Activated T-helper 1 cell treated with anti-CD3 and anti-CD28 coated beads, Interleukin-12 subunit alpha, Interleukin-12 subunit beta, Interleukin-2, Interleukin-4 antibody, amounts not matched to agents 30 ng/mL and 10 ng/mL and 1 ng/mL, durations not matched to agents 14 hours and 24 hours and 36 hours (primary cell): ENCODE measurements at places on chromosomes 1 and 21.

- peak; percentile 45 for DNase-seq
Observed at GRCh38 chr1:244074559-244075171, 23.6 kb downstream of the ZBTB18 start.

GRCh38 chr1:212153635-212154034, 118.1 kb downstream of the DTL start:
- DNase-seq, result no peak

DNA sequence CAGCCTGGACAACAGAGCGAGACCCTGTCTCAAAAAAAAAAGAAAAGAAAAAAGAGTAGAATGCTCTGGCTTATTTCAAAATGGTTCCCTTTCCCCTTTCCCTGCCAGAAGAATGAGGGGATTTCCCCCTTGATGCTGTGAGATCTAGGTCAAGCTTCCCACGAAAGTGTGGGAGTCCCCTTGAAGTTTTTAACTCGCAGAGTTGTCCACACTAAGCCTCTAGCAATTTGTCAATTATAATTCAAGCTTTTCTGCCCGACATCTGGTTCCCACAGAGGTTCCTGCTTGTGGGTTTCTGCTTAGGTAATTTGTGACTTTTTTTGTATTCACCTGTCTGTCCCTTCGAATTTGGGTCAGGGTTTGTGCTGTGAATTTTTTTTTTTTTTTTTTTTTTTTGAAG, 62.8 kb downstream of the ZFYVE9 start:
- no peak for DNase-seq

DNA sequence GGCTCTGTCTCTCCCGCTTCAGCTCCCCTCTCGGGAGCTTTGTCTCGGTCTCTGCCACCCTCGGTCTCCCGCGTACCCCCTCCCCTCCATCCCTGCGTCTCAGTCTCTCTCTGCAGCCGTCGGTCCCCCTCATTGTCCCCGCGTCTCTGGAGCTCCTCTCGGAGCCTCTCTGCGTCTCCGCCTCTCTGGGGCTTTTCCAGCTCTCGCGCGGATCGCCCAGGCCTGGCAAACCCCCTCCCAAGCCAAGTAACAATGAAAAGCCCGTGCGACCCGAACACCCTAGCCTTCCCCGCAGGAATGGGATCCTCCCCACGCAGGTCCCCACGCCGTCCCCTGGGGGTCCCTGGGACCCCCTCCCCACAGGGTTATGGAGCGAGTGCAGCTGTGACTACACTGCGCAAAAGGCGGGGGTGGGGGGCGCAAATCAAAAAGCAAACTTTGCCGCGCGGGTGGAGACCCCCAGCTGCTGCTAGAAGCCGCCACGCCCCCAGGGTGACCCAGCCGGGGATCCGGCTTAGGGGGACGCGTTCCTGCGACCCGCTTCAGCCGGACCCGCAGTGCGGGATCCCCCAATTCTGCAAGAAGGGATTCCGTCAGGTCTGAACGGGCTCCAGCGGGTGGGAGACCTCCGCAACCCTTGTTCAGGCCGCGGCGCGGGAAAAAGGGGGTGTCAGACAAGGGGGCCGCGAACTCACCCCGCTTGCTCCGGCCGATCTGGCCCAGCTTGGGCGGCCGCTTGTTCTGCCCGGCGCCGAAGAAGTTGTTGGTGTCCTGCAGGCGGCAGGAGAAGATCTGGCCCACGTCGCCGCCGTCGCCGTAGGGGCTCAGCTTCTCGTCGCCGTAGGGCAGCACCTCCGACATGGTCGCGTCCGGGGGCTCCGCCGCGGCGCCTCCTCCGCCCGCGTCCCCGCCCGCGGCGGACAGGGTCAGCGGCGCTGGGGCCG, 1.2 kb downstream of the CAMK2N1 start:
- DNase-seq, result no peak

DNA sequence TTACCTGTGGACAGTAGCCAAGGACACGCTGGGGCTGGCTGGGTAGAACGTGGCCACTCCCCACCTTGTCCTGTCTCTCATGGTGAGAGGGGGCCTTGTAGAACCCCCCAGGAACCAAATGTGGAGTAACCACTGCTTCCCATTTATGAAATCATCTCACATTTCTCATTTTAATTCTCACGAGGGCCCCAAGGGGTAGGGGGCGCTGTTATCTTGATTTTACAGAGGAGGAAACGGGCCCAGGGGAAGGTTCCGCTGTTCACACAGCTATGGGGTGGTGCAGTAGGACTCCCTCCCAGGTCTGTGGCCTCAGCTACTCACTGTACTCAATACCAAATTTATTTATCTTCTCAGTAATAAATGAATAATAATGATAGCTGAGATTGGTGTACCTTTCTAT, 5.5 kb downstream of the SMPDL3B start:
- DNase-seq, result peak; percentile 53

GRCh38 chr1:173127369-173128307, 76.9 kb upstream of the TNFSF18 start:
- no peak for DNase-seq

DNA sequence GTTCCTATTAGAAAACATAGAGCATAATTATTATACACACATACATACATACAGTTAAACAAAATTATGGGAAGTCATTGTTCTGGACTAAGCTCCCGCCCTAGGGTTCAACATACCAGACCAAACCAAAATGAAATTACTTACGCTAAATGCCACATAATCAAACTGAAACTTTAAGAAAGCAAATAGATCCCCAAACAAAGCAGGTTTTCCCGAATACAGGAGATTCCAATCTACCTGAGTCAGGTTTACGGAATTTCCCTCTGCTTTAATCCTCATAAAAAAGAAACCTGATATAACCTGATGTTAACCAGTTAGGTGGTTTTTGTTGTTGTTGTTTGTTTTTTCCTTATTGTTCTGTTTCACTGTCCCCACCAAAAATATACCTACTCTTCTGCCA, 1886.9 kb downstream of the NCAM2 start:
- DNase-seq, result no peak

GRCh38 chr1:35707601-35708440, 10.9 kb downstream of the C1orf216 start:
- DNase-seq, result peak; percentile 18

DNA sequence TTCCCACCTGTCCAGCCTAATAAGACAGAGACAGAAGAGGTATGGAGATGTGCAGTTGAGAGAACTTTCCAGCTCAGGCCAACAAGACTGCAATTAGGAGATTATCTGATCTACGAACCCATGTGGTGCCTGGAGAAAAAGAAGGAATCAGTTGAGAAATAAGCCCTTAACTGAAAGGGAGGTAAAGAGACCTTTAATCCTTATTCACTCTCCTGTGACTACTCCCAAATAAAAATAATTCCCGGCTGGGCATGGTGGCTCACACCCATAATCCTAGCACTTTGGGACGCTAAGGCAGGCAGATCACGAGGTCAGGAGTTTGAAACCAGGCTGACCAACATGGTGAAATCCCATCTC, 31.9 kb upstream of the SARS1 start:
- no peak for DNase-seq

GRCh38 chr1:160935527-160936258, 18.9 kb downstream of the ITLN2 start:
- DNase-seq, result no peak
